ENCODE measurements at places on chromosomes 12 and 14.
A peak's percentile ranks its signal among the peaks of the same experiment; 100 is the strongest.

GRCh38 chr14:67405771-67406170 lies 6.2 kb downstream of the PLEK2 start:
- no peak for DNase-seq

- DNase-seq, result no peak
Observed at GRCh38 chr14:55238019-55238680, 33.1 kb upstream of the FBXO34 start.

DNA sequence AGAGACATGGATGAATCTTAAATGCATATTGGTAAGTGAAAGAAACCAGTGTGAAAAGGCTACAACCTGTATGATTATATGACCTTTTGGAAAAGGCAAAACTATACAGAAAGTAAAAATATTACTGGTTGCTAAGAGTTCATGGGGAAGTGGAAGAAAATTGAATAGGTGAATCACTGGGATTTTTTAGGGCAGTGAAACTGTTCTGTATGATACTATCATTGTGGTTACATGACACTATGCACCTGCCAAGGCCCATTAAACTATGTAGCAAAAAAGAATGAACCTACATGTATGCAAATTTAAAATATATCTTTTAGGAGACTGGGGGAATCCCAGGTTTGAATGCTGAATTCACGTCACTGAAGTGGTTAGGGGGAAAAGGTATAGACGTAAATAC lies 12.6 kb upstream of the OR8S1 start:
- no peak for DNase-seq

GRCh38 chr14:74841230-74842207 lies 34.4 kb downstream of the PROX2 start:
- no peak for DNase-seq

DNA sequence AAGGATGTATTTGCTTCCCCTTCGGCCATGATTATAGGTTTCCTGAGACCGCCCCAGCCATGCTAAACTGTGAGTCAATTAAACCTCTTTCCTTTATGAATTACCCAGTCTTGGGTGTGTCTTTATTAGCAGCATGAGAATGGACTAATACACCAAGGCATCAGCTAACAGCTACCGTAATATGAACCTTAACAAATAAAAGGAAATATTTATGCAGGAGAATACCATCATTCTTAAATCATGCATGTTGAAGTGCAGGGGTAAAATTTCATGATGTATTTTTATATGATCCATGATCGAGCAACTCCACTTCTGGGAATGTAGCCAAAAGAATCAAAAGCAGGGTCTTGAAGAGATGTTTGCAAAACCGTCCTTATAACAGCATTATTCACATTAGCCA lies 379.0 kb downstream of the NPAS3 start:
- no peak for DNase-seq

GRCh38 chr12:109863847-109864712 lies 16.3 kb downstream of the GLTP start:
- DNase-seq, result no peak

DNA sequence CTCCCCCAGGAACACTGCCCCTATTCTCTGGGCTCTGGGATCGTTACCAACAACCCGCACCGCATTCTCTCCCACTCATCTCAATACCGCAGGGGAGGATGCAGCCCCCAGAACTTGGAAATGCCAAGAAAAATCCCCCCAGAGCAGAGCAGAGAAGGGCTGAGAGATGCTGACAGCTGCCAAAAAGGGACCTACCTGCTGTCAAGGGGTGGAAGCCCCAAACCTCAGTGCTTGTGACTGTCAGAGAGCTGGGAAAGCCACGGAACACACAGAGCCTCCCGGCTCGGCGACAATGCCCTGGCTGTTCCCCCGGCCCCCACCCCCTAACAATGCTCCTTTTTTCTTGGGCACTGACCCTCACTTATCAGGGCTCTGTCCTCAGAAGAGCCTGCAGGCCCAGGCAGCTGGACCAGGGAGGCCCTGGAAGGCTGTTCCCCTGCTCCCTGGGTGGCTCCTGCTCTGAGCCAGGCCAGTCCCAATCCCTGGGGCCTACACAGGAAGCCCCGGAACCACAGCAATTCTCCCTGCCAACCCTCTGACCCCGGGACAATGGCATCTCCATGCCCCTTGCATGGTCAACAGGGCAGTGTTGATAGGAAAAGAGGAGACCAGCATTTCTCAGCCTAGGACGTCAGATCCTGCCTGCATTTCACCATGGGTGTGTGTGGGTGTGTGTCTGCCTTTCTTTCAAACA lies 78.9 kb downstream of the ITPK1 start:
- no peak for DNase-seq

GRCh38 chr14:72982146-72982708 lies 44.7 kb downstream of the ZFYVE1 start:
- DNase-seq, result no peak

- DNase-seq, result peak; percentile 31
Observed at GRCh38 chr12:54220092-54220557, 31.3 kb upstream of the SMUG1 start.
